ENCODE measurements at places on chromosomes 3 and 15. TPM values are rescaled to one million over a fixed set of nuclear protein-coding genes. Genes with fewer than 3 reads are reported as not detected.

The CD200R1L gene
- not detected for total RNA-seq

The CNTN4 gene
- 0.62 TPM for total RNA-seq

- DNase-seq: no peak
These were observed 13.2 kb downstream of the P2RY14 start for GRCh38 chr3:151265166-151265565.

GRCh38 chr3:136353461-136353860 lies 103.3 kb downstream of the PCCB start:
- peak; percentile 32 for DNase-seq

DNA sequence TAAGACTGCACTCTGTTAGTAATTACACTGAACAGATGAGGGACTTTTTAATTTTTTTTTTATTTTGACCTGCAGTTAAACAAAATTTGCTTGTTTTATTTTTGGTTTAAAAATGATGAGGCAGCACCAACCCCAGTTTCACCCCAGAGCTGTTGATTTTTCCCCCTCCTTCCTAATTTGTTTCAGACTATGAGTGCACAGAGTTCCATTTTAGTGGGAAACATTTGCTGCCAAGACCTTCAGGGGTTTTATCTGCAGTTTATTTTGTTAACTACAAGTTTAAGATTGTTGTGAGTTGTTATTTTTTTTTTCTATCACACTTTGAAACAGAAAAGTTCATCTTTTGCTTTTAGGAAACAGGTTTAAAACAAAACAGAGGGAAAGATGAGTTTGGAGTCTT lies 455.9 kb upstream of the NR2F2 start:
- DNase-seq: no peak

DNA sequence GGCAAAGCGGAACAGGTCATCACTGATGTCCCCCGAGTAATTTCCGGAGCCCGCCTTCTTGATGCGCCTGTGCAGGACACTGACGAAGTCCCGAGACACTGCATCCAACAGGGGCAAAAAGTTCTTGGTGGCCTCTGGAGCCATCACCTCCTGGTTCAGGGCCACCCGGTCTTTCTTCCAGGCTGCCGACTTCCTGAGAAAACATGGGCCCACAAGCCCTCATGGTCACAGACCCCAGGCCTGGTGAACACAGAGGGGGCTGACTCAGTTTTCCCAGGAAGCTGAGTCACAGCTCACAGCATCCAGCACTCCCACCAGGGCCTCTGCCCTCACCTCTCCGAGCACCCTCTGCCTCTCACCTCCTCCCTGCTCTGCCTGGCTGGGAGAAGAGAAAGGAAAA lies 22.4 kb downstream of the CYP11A1 start:
- no peak for DNase-seq
